ENCODE measurements at places on chromosomes 2 and 18.

- DNase-seq, result no peak
Measured at GRCh38 chr18:45871431-45872084, 46.1 kb downstream of the SIGLEC15 start.

DNA sequence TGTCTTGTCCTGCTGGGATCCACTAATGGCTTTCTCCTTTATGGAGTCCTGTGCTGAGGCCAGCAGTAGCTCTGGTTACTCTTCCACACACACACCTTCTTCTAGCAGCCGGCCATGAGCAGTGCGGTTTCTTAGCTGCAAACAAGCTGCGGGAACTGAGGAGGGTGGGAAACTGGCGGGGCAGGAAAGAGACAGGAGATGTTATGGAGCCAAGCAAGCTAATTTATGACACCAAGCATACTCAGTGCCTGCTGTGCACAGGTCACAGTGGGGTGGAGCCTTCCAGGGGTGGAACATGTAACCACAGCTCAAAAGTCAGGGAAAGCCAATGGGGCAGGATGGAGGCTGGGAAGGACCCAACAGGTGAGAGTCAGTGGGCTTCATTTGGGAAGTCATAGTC, 180.8 kb downstream of the FAM210A start:
- DNase-seq, result no peak

GRCh38 chr2:216134958-216135541, 25.9 kb downstream of the XRCC5 start:
- no peak for DNase-seq

DNA sequence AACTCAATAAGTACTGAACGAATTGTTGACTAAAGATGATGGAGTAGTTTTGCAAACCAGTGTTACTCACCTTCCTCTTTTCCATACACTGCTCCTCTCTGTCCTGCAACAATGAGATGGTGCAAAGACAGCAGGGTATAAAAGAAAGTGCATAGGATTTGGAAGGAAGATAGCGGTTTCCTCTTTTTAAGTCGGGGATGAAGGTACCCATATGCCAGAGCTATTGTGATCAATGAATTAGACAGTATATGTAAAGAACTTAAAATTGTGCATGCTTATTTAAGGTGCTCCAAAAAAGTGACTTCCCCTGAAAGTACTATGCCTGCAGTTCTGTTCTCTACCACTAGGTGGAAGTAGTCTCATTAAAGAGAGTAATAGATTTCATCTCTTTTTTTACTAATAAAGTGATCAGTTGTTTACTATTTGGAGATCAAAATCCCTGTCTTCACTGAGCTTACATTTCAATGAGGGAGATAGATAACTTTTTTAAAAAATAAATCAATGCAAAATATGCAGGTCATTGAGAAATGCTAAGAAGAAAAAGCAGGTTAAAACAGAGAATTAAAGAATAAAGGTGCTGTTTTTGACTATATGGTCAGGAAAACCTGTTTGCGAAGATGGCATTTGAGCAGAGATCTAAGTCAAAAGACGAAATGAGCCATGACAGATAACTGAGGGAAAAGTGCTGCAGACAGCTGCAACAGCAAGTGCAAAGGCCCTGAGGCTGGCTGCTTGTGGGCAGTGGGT, 339.7 kb upstream of the SLC14A2 start:
- DNase-seq, result no peak

- no peak for DNase-seq
Measured at GRCh38 chr2:59440491-59440890, 1113.0 kb downstream of the BCL11A start.

DNA sequence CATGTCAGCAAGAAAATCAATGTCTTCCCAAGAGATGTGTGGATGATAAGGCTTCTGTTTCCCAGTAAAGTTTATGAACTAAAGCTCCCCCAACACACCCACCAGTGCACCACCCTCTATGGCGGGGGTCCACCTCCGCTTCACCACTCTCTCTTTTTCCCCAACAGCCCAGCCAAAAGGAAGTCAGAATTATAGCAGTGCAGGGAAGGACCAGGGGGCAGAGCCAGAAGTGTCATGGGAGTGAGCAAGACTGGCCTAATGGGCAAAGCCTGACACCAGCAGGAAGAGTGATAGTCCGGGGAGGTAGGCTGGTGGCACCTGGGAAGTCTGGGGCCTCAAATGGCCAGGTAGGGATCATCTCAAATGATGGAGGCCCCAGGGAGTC, 167.7 kb downstream of the ZFP36L2 start:
- no peak for DNase-seq

- peak; percentile 12 for DNase-seq
Measured at GRCh38 chr18:25350489-25351251, 1.3 kb downstream of the ZNF521 start.

- DNase-seq, result no peak
Measured at GRCh38 chr18:44805176-44805575, 124.5 kb downstream of the SETBP1 start.

- DNase-seq, result no peak
Measured at GRCh38 chr2:160238392-160238791, 38.3 kb upstream of the ITGB6 start.

GRCh38 chr2:60567919-60568768, 14.7 kb upstream of the BCL11A start:
- no peak for DNase-seq

GRCh38 chr2:72146347-72147302, 1.0 kb downstream of the CYP26B1 start:
- DNase-seq, result no peak

- no peak for DNase-seq
Measured at GRCh38 chr2:206851521-206851920, 86.1 kb downstream of the FASTKD2 start.

DNA sequence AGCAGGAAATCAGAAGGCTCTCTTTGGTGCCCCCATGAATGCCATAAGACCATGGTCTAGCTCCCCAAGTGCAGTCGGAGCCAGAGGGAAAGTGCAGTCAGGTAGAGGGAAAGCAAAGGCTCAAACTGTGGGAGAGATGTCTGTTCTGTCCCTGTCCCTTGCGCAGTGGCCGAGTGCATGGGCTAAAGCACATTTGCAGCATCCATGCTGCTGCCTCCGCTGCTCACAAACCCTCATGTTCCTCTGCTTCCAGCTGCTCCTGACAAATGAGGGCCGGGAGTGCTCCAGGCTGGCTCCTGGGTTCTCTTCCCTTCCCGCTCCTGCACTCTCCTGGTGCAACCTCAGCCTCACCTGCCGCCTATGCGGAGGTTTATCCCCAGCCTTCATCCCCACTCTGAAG, 34.2 kb downstream of the SCTR start:
- DNase-seq, result no peak

DNA sequence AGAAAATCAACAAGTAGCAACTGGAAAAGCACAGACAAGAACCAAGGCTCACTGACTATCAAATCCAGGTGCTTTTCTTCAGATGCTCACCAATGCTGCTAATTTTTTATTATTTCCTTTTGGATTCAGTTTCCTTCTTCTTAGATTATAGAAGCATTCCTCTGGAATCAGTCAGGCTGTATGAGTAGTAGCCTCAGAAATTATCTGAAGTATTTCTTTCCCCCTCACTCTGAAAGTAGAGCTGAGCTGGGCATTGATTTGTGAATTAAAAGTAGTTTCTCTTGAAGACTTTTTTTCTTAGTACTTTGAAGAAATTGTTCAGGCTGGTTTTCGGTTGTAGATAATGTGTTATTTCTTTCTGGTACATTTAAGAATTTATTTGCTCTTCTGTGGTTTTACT, 273.7 kb downstream of the NOL4 start:
- no peak for DNase-seq

GRCh38 chr2:188475945-188476344, 184.3 kb downstream of the GULP1 start:
- no peak for DNase-seq

GRCh38 chr2:3320910-3321605, 56.6 kb downstream of the EIPR1 start:
- DNase-seq, result no peak

DNA sequence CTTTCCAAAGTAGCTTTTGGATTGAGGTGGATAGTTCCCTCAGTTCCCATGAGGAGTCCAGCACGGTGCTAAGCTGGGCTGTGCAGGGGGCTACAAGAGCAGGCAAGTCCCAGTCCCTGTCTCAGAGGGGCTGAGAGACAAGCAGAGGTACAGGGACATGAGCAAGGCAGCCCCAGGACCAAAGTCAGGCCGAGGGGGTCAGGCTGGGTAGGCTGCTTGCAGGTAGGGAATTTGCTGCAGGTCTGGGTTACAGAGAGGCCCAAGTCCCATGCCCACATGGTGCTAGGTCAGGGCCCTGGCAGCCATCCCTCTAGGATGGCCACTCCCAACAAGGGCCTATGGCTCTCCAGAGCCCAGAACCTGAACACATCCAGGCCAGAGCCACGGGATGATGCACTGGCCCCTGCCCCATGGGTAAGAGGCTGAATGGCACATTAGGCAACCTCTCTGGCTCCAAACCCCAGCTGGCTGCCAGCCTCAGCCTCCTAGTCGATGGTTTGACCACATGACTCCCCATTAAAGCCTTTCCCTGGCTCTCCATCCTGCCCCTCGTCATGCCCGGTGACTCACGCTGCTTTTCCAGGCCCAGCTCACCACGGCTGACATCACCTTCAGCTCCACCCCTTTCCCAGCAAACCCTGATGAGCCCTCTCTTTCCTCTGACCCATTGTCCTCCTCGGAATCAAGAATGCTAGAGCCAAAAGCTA, 83.7 kb downstream of the SDC1 start:
- no peak for DNase-seq

DNA sequence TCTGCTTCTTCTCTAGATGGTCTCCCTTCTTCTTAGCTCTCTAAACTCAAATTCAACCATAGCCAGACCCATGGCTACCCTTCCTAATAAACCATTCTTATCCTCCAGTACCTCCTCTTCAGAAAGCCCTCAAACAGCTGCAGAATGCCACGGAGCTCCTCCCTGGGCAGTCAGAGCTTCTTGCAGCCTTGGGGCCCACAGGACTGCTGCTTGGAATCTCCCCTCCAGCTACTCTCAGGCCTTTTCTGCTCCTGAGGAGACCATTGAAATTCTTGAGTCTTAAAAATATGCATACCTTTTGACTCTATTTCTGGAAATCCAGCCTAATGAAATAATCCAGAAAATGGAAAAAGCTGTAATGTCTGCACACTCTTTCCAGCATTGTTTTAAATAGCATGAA, 30.7 kb downstream of the EFR3B start:
- no peak for DNase-seq

DNA sequence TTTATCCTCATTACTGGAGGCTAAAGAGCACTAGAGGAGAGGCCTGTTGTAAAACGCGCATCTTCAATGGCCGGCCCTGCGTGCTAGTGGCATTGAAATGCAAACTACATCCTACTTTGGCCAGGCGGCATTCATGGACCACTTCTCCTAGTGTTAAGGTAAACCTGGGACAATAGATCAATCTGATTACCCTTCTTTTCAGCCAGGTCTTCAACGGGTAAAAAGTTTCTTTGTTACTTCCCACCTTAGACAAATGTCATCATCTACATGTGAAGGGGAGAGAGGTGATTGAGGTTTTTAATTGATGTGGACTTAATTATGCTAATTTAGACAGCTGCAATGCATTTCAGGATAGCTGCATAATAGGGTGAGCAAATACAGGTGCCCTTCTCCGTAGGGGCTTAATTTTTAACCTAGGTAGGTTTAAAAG, 628.0 kb downstream of the ZEB2 start:
- DNase-seq, result no peak

- no peak for DNase-seq
Measured at GRCh38 chr2:203685081-203685621, 21.3 kb upstream of the CD28 start.

GRCh38 chr2:128748336-128748735, 429.7 kb upstream of the HS6ST1 start:
- DNase-seq, result no peak

- no peak for DNase-seq
Measured at GRCh38 chr2:234701841-234702240, 205.0 kb upstream of the ARL4C start.

DNA sequence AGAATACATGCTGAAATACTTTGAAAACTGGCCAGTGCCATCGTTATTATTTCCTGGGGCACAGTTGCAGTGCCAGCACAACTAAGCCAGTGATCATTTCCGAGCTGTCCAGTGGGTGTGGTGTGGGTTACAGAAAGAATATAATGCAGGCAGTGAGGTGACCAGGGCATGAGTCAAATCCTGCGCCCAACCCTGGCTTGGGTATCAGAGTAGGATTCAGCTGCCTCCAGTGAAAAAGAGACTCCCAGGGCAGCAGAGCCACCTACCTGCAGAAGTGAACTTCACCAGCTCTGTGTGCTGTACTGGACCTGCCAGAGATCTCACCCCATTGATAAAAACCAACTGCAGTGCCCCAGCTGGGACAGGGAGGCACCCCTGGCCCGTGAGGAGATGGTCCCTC, 18.0 kb downstream of the SLC9A2 start:
- DNase-seq, result no peak

All from stimulated activated CD4-positive, alpha-beta T cell treated with anti-CD3 and anti-CD28 coated beads, Interleukin-15, amount 100 ng/mL, for 24 hours (primary cell).